Left kidney (tissue), 8 donors: ENCODE measurements at places on chromosomes 11 and 22. TPM values are rescaled to one million over a fixed set of nuclear protein-coding genes. Genes with fewer than 3 reads are reported as not detected.

Gene PDGFB
- 10.5 TPM for polyA plus RNA-seq

Gene CYP2D6
- 6.2 TPM for polyA plus RNA-seq

Gene ANO5
- polyA plus RNA-seq, result 6.5 TPM

Gene PCSK7
- polyA plus RNA-seq, result 33.0 TPM

GRCh38 chr11:8192896-8193209 is 24.0 kb upstream of the RIC3 start:
- no peak for DNase-seq

- no peak for DNase-seq
These were observed 71.7 kb upstream of the EED start for GRCh38 chr11:86172894-86173293.

- no peak for DNase-seq
These were observed 57.6 kb downstream of the USP47 start for GRCh38 chr11:11899401-11899800.

DNA sequence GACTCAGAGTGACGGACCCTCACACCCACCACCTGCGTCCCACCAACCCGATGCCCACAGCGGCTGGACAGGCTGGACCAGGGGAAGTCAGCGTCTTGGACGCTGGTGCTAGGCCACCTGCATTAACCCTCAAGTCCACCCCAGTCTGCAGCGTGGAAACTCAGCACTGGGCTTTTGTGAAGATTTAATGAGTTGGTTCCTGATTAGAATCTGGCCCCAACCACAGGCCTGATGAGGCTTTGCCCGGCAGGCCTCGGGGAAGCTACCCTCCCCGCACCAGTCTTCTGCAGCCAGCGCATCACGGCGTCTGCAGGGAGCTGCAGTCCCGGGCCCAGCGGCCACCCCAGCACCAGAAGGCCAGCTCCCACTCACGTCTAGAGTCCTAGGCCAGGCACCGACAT is 101.0 kb downstream of the BRD1 start:
- no peak for DNase-seq
